ENCODE measurements at places on chromosomes 2 and 18.
A peak's percentile ranks its signal among the peaks of the same experiment; 100 is the strongest.

DNA sequence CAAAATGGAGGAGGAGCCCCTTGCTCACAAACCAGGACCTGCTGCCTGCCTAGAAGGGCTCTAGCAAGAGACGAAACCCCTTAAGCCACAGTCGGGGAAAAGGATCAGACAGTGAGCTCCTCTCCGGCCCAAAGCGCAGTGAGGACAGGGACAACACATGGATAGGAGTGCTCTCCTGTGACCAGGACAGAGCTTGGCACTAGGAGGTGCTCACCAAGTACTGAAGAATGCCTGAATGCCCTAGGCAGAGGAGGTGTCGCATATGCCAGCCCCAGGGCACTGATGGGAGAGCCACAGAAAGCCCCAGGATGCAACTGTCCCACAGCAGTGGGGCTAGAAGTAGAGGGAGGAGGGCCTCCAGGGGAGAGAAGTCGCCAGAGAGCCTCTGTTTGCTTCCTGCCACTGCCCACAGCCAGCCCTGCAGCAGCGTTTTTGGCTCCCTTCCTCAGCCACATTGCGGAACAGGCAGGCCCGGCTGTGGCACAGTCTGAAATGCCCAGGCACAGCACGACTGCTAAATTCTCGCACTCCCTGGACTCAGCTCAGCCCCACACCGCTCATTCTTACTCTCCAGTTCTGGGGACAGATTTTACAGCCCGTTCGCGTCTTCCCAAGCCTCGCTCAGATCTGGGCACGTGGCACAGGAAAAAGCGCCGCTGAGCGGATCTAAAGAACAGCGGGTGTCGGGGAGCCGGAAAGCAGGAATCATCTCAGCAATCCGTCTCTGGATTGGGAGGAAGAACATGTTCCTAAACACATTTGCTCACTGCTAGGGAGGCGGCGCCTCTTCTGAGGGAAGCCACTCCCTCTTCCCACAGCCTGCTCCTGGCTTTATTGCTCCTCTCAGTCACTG, 98.7 kb upstream of the POU3F3 start:
- no peak for DNase-seq

- no peak for DNase-seq
Observed at GRCh38 chr18:31199190-31199769, 36.6 kb upstream of the DSC1 start.

- no peak for DNase-seq
Observed at GRCh38 chr18:49651033-49651432, 89.2 kb downstream of the LIPG start.

DNA sequence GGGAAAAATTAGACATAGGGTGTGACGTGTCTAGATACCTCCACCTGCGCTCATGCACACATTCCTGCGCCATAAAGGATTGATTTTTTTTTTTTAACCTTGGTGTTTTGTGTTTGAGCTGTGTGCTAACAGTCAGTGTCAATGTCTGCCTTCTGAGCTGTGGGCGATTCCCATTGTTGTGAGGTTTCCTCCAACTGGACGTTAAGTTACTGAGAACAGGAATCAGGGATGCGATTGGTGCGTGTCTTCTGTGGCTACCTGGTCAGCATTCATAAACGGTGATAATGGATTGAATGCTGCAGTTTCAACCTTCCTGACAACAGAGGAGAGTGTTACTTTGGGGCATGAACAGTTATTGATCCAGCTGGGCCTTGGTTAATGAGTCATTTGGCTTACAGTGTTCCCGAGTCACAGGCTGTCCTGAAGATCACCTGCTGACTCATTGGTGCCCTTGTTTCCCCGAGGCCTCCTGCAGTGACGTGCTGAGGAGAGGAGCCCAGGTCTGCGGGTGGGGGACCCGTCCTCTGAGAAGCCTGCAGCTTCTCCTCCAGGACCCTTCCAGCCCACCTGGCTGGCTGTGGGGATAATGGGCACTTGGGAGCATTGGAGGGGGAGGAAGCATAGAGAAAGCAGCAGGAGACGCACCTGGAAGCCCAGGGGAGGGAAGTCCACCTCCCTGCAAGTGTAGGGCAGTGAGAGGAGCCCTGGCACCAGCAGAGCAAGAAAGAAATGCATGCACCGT, 25.8 kb upstream of the CABYR start:
- no peak for DNase-seq

DNA sequence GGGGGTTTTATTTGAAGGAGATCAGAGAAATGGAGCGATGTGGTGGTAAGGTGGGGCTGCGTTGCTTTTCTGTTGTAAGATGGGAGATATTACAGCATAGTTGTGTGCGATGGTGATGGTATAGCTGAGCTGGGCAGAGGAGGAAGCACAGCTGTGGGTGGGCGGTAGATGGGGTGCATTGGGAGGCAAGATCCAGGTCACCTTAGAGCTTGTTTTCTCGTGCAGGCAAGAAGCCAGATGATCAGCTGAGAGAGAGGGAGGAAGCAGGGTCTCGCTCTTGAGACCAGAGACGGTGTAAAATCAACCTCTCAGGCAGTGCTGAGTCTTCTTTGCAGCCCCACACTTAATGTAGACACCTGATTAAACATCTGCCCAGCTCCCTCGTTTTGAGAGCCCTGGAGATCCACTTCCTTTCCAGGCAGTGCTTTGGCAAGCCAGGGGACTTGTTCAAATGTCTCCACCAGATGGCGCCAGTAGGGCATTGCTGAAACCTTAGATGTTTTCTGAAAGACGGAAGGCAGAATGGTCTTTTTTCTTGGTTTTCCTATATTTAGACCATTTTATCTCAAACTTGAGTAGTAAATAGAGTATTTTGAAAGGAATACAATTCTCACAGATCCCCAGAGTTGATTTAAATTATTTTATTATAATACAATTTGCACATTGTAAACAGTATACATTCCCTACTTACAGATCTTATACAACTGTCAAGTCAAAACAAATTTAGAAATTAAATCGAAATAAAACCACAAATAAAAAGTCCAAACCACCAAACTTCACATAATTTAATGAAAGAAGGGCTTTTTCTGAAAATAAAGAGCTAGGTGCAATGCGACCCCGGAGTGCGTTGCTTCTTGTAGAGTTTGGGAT, 21.1 kb upstream of the LYPD6B start:
- DNase-seq: peak; percentile 67

DNA sequence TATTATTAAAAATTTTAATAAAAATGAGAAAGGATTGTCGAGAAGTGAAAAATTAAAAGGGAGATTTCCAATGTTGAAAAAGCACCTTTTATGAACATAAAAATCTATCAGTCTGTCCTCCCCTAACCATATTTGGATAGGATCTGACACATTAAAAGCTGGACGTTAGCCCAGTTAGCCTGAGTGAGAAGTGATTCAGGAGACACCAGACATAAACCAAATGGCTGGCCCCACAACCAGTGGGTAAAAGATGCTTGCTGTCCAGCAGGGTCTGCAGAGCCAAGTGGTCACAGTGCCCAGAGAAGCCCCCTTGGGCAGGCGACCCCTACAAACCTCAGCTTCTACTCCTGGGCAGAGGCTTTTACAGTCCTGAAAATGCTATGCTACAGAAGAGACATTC, 253.8 kb upstream of the LYPD1 start:
- no peak for DNase-seq

DNA sequence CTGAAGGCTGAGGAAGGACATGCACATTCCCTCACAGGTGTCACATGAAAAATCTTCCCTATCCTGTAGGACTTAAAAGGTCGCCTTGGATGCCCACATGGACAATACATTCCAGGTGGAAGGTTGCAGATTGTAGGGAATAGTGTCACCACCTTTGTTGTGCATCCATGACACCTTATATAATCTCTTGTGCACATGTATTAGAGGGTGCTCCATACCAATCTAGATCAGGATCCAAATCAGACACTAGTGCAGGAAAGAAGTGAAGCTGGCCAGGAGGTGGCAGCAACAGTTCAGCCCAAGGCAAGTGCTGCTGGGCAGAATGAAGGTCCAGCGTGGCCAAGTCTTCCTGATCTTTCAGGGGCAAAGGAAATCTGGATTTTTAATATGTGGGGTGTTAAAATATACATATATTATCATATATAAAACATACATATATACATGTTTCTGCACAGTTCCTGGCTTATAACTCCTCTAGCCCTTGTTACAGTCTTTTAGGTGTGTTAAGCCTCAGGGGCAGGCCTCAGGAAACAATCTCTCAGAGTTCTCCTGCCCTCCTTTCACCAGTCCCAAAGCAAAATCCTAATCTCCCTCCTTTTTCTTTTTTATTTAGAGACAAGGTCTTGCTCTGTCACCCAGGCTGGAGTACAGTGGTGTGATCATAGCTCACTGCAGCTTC, 16.6 kb downstream of the NIF3L1 start:
- peak; percentile 53 for DNase-seq

DNA sequence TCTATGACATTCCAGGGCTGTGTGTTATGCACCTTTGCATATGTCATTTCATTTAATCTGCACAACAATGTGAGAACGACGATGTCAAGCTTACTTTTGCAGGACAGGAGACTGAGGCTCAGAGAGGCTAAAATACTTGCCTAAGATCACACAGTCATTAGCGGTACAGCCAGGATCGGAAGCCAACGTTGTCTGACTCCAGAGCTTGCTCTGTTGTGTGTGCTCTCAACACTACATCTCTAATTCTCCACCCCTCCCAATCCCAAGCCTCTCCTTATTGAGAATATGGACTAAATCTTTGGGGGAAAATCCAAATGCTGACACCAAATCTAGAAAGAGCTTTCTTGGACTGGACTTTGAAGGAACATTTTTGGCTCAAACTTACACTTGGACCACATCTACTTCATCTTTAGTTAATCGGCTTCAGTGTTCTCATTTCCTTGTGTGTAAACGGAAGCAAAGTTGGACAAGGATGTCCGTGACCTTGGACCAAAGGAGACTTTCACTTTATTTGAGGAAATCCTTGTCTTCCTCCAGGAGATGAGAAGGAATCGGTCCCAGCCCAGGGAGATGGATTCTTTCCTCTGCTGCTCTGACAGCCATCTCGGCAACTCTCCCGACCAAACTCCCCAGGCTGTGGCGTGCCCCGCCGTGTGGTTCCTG, 242.4 kb downstream of the LPIN1 start:
- no peak for DNase-seq

GRCh38 chr2:59856391-59856790, 697.1 kb downstream of the BCL11A start:
- DNase-seq: no peak

DNA sequence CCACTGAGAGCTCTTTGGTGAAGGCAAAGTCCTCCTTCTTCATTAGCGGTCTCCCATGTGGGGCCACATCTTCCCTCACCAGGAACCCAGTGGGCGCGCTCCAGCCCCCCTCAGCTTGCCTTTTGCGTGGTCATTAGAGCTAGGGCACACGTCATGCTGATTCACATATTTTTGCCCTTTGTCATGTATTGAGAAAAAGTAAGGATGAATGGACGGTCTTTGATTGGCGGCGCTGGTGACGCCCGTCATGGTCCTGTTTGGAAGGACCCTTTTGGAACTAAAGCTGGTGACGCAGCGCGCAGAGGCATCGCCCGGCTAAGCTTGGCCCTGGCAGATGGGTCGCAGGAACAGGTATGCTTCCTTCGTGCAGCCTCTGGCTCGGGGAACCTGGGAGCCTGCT, 3.1 kb downstream of the SLC14A1 start:
- no peak for DNase-seq

- no peak for DNase-seq
Observed at GRCh38 chr2:142834021-142834420, 43.4 kb upstream of the KYNU start.

DNA sequence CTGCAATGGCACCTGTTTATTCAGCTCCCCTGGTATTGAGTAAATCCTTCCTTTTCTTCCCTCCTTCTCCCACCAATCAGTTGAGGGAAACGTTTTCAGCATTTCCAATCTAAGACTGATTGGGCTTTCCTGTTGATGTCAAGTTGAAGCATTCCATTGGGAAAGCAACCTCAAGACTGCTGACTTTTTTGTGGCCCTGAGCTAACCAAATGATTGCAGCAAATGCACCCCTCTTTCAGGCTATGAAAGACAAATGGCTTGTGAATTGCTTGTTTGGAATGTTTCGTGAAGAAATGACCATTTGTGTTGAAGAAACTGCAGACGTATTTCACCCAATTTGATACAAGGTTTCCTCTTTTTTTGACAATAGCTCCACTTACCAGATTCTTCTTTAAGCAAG, 303.5 kb downstream of the EPHA4 start:
- DNase-seq: no peak

- no peak for DNase-seq
Observed at GRCh38 chr2:237254911-237255578, 158.9 kb downstream of the COL6A3 start.

DNA sequence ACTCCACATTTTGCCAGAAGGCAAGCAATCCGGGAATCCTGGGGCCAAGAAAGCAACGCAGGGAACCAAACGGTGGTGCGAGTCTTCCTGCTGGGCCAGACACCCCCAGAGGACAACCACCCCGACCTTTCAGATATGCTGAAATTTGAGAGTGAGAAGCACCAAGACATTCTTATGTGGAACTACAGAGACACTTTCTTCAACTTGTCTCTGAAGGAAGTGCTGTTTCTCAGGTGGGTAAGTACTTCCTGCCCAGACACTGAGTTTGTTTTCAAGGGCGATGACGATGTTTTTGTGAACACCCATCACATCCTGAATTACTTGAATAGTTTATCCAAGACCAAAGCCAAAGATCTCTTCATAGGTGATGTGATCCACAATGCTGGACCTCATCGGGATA, 26.8 kb downstream of the B3GNT2 start:
- no peak for DNase-seq

- no peak for DNase-seq
Observed at GRCh38 chr2:171514908-171515582, 7.2 kb upstream of the CYBRD1 start.

- DNase-seq: no peak
Observed at GRCh38 chr2:127419448-127420038, 1.3 kb downstream of the PROC start.

DNA sequence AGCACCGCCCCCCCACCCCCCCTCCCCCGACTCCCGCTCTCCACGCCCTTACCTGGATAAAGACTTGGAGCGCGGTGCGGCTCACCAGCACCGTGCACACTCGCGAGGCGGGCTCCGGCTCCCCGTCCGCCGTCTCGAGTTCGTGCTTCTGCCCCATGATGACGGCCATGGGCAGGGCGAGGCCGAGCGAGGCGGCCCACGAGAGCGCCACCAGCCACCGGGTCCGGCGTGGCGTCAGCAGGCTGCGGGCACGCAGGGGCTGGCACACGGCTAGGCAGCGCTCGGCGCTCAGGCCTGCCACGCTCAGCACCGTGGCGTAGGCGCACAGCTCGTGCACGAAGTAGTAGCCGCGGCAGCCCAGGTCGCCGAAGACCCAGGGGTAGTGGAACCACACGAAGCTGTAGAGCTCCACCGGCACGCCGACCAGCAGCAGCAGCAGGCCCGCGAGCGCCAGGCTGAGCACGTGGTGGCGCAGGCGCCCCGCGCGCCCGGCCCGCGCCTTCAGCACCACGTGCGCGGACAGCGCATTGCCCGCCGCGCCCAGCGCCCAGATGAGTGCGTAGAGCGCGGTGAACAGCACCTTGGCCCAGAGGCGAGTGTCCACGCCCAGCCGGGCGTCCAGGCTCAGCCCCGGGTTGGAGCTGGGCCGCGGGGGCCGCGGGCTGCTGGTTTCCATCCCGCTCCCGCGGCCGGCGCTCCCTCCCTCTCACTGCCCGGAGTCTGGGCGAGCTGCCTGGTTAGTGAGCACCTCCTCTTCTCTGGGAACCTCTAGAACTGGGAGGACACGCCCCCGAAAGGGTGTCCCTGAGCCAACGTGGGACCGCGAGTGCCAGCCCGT, at the start of gene NTSR2:
TSS of gene NTSR2 (minus strand) at position 742 of the 838 bp plus-strand sequence. CDS start at position 676, 66 bp downstream.
- DNase-seq: no peak

- DNase-seq: no peak
Observed at GRCh38 chr2:190841707-190842505, 38.7 kb upstream of the GLS start.

All from CD4-positive, alpha-beta T cell (primary cell).